Fibroblast of skin of left quadriceps (primary cell): ENCODE measurements at places on chromosomes 7 and 10.

DNA sequence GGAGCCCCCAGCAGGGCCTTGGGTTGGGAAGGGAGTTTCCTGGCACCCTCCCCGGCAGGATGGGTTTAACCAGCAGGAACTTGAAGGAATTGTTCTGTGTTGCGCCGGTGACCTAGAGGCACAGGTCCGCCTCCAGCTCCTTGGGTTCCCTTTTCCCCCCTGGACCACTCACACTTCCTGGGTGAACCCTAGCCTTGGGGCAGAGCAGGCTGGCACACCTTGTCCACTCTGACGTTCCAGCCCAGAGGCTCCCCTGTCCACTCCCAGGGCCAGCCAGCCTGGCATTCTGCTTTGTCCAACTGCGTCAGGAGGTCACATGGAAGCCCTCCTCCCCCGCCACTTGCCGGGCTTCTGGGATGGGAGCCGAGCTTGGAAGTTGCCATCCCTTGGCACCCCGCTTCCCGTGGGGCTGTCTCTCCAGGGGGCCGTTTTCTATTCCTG lies 25.8 kb downstream of the TMEM120A start:
- DNase-seq: no peak

GRCh38 chr7:157474685-157475084 lies 137.9 kb downstream of the DNAJB6 start:
- DNase-seq: no peak

GRCh38 chr10:79044846-79045245 lies 23.9 kb upstream of the ZMIZ1 start:
- DNase-seq: no peak

DNA sequence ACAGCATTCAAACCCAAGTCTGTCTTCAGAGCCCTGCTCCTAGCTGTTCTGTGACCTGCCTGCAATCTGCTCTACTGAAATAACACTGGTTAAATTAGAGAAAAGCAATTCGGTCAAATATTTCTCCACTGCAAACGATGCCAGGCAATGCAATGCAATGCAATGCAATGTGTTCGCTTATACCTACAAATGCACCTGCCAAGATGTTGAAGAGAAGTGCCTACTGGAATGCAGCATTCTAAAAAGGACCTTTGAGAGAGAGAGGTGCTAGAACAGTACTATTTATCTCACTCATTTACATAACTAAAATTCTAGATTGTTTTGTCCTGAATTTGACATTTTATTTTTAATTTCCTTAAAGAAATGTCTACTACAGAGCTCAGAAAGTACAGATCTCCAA lies 157.3 kb upstream of the CDK1 start:
- DNase-seq: no peak

DNA sequence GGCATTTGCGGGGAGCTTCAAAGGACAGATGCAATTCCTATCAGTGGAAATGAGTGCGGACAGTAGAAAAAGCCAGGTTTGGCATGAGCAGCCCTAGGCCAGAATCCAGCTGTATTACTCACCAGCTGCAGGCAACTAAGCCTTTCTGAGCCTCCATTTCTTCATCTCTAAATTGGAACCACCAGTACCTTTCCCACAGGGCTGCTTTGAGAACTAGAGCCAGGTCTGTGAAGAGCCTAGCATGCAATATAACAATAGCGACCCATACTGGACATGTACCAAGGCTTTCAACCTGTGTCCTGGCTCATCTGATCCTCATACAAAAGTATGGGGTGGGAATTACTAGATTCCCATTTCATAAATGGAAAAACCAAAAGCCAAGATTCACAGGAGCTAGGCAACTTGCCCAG lies 101.0 kb downstream of the GSAP start:
- DNase-seq: no peak

- no peak for DNase-seq
These were observed 24.8 kb upstream of the FFAR4 start for GRCh38 chr10:93541402-93542357.

GRCh38 chr10:126235979-126236851 lies 152.1 kb downstream of the ADAM12 start:
- DNase-seq: no peak

- no peak for DNase-seq
These were observed 683.2 kb upstream of the IGFBP3 start for GRCh38 chr7:46604241-46604661.

GRCh38 chr10:17805921-17806577 lies 3.1 kb upstream of the MRC1 start:
- DNase-seq: no peak

GRCh38 chr7:24825381-24825794 lies 68.1 kb upstream of the GSDME start:
- no peak for DNase-seq

GRCh38 chr10:27783660-27784059 lies 38.0 kb upstream of the MKX start:
- peak; percentile 49 for DNase-seq

GRCh38 chr10:46018453-46019176 lies 11.8 kb downstream of the NCOA4 start:
- DNase-seq: no peak

DNA sequence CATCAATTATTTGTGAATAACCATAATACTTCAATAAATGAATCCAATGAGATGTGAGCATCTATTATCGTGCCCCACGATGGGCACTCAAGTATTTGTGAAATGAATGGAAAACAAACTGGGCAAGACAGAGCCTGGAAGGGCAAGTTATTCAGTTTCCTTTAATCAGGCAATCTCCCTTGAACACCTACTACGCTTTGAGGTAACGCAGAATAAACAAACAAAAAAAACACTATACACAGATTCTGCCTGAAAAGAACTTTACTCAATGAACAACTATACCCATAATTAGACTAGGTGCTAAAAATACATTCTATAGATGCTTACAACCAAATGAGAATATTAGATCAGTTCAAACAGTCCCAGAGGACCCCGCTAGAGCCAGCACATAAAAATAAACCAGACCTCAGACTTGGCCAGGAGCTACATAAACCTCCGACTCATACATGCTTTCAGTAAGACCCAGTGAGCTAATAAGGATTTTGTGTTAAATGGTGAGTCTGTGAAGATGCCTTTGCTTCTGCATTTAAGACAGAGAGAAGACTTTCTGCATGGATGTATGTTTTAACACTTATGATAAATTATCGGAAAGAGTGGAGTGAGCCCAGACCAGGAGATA lies 121.3 kb downstream of the MPP7 start:
- DNase-seq: peak; percentile 60

GRCh38 chr10:64659311-64659710 lies 1138.1 kb downstream of the REEP3 start:
- DNase-seq: no peak

- DNase-seq: no peak
These were observed 135.2 kb downstream of the CYP26A1 start for GRCh38 chr10:93208717-93209464.

DNA sequence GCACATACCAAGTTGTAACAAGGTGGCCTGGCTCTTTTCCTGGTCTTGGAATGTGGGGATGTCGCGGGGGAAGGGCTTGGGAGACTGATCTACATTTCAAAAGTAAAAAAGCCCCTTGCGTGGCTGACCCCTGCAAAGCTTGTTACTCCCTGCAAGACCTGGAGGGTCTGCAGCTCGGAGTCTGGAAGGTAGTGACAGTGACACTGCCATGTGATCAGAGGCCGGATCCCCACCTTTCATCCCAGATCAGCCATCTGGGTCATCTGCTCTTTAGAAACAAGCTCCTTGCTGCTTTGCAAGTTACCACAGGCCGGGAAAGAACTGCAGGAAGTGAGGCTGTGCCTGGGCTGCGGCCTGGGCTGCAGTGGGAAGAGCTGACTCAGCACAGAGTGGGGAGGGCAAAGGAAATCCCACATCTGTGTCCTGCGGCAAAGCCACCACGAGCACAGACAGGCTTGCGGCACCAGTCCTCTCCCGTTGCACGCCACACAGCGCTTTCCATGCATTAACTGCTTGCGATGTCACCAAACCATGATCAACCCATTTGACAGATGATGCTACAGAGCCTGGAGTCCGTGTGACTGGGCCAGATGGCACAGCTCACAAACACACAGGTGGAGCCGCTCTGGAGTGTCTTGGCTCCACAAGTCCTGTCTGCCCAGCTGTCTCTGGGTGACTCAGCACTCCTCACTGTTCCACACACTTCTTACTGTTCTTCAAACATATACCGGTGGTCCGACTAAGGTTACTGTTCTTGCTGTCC lies 97.7 kb downstream of the SH3PXD2A start:
- peak; percentile 55 for DNase-seq

- no peak for DNase-seq
These were observed 35.5 kb upstream of the PPIF start for GRCh38 chr10:79311581-79312407.

DNA sequence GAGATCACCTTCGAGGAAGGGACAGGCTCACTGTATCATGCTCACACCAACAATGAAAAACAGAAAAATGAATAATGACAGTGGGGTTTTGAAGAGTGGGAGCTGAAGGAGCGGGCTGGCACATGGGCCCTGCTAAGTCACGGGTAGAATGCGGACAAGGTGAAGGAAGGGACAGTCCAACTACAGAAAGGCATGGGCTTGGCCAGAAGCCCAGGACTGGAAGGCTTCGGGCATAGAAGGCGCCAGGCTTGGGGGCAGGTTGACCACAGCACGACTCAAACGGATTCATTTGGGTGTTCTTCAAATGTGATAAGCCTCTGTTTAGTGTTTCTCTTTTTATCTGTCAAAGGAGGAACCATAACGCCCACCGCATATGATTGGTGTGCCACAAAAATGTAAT lies 509.5 kb downstream of the CCSER2 start:
- no peak for DNase-seq

DNA sequence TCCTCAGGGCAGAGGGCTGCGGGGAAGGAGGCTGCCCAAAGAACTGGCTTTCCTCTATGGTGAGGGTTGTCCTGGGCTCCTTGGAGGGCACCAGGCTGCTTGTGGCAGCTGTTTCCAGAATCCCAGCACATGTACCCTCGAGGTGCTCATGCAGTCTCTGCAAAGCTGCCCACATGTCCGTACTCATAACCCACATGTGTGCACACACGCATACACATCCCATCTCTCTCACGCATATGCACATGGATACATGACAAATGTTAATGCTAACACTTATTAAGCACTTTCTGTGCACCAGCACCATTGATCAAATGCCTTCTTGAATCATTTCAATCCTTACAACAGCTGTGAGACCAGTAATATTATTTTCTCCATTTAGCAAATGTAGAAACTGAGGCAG lies 36.3 kb upstream of the COMTD1 start:
- no peak for DNase-seq

DNA sequence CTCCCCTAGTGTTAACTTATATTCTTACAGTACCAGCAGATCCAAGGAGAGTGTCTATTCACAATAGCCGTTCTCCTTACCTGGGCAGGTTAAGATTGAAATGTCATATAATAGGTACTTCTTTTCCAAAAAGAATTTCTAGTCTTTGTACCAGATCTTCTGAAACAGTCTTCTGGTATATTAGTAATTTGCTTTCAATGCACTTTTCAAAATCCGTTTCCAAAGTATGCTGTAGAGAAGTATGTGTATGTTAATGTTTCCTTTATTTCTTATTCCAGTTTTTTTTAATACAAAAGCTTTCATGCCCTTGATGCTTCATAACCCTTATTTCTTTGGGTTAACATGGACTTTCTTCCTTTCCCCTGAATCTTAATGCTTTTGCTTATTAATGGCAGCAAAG lies 188.2 kb downstream of the MLLT10 start:
- DNase-seq: no peak

- no peak for DNase-seq
These were observed 227.1 kb downstream of the DYNC1I1 start for GRCh38 chr7:95999481-95999880.

GRCh38 chr7:1940402-1940786 lies 270.3 kb downstream of the ELFN1 start:
- DNase-seq: no peak

- no peak for DNase-seq
These were observed 121.9 kb upstream of the RET start for GRCh38 chr10:42954766-42955492.

DNA sequence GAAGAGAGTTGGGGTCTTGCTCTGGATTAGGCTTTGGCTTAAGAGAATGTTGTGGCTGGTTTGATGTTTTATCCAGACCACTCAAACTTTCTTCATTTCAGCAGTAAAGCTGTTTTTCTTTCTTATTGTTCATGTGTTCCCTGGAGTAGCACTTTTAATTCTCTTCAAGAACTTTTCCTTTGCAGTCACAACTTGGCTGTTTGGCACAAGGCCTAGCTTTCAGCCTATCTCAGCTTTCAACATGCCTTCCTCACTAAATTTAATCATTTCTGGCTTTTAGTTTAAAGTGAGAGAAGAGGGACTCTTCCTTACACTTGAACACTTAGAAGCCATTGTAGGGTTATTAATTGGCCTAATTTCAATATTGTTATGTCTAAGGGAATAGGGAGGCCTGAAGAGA lies 18.1 kb downstream of the CCDC126 start:
- DNase-seq: no peak

GRCh38 chr10:76643511-76643911 lies 994.1 kb downstream of the KCNMA1 start:
- DNase-seq: no peak

GRCh38 chr7:83077328-83077727 lies 85.4 kb downstream of the PCLO start:
- no peak for DNase-seq

DNA sequence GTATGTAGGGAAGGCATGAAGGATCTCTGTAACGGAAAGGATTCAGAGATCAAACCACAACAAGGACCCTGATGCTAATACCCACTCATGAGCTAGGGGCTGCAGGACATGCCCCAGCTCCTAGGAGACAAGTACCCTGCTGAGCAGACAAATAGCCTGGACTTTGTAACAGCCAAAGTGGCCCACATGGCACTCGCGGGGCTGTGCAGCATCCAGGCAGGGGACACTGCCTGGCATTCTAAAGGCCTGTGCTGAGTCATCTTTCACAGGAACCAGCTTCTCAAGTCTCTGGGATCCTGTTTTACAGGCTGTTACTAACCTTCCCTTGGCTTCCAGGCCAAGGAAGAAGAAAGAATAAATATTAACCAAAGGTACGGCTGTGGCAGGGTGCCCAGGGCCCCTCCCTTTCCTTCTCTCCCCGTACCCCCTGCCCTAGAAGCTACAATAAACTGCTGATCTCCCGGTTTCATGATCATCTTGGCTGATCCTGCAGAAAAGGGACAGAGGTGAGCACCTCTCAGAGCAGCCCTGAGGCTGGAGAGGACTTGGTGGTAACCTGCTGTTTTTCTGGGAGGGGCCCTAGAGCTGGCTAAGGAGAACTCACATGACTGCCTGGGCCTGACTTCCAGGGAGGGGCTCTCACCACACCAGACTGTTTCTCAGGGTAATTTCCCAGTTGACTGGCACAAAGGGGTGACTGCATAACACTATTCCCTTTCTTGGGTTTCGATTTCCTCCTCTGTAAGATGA lies 4.2 kb upstream of the RPEL1 start:
- DNase-seq: no peak

- DNase-seq: no peak
These were observed 18.4 kb upstream of the HABP2 start for GRCh38 chr10:113534423-113534822.

DNA sequence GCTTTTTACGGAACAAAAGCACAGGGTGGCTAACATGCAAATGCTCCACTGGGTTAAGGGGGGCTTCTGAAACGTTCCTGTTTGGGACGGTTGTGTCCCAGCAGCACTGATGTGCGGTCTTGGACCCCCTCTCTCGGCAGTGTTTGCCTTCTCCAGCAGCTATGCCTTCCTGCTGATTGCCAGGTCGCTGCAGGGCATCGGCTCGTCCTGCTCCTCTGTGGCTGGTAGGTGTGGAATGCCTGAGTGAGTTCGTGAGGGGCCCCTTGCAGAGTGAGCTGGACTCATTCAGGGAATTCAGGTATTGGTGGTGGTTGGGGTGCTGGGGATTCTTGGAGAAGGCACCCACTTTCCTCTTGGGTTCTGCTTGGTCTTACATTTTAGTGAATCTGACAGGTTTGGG lies 13.0 kb downstream of the SLC18A2 start:
- DNase-seq: no peak

GRCh38 chr10:131034451-131034850 lies 277.1 kb downstream of the TCERG1L start:
- no peak for DNase-seq
